Neuronal stem cell (in vitro differentiated cells): ENCODE measurements at places on chromosomes 1 and 21.

DNA sequence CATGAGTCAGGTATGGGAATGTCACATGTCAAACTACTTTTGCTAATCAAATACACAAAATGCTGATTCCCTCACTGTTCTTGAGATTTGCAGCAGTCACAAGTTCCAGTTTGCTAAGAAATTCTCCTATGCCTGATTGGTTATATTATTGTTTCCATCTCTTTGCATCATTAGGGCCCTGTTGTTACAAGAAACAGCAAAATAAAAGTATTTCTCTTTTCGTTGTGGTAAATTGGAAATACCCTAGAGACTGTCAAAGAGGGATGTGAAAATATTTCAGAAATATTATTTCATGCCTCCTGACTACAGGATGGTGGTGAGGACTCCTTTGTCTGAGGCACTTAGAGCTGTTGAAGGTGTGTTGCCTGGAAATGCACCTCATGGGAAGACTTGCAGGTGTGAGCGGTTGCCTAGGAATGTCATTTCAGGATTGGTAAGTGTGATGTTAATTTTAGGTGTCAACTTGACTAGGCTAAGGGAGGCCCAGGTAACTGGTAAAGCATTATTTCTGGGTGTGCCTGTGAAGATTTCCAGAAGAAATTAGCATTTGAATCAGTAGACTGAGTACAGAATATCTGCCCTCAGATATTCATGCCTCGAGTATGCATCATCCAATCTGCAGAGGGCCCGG lies 117.4 kb downstream of the ROR1 start:
- DNase-seq, result no peak

- no peak for DNase-seq
These were observed 18.6 kb downstream of the DISP1 start for GRCh38 chr1:222833356-222833876.

DNA sequence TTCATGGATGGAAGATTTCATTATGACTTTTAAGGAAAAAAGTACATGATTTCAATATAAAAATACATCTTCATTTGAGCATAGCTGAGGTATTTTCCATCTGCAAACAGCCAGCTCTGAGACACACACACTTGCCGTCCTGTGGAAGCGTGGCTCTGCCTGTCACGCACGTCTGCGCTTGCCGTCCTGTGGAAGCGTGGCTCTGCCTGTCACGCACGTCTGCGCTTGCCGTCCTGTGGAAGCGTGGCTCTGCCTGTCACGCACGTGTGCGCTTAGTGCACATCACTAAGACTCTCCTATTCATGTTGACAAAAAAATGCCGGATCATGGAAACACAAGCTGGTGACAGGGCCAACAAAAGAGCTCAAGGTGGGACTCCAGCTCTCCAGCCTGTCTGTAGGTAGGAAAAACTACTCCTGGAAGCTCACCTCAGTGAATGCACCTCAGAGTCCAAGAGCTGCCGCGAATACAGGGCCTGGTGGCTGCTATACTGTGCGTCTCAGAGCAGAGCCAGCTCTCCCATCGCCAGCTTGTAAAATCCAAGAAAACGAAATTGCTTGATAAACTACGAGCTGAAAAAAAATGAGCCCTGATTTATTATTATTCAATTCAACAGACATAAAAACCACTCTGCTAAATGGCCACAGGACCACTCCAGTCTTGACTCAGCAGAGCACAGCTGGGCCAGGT lies 69.3 kb downstream of the SLC37A1 start:
- no peak for DNase-seq

- no peak for DNase-seq
These were observed 54.5 kb upstream of the PLXNA2 start for GRCh38 chr1:208298593-208299269.

DNA sequence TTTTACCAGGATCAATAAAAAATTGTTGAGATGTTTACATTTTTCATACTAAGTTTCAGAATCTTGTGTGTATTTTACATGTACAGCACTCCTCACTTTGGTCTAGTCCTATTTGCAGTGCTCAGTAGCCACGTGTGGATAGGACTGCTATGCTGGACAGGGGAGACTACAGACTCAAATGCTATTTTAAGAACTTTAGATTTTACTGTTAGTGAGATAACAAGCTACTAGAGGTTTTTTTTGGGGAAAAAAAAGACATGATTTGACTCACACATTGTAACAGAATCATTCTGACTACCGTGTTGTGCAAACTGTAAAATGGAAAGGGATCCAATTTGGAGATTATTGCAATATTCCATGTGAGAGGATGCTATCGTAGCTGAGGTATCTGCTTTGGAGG lies 418.9 kb upstream of the PRMT6 start:
- no peak for DNase-seq

- no peak for DNase-seq
These were observed 138.2 kb downstream of the PRDM2 start for GRCh38 chr1:13838236-13838635.

GRCh38 chr1:63466759-63467158 lies 56.3 kb downstream of the ITGB3BP start:
- DNase-seq, result no peak

DNA sequence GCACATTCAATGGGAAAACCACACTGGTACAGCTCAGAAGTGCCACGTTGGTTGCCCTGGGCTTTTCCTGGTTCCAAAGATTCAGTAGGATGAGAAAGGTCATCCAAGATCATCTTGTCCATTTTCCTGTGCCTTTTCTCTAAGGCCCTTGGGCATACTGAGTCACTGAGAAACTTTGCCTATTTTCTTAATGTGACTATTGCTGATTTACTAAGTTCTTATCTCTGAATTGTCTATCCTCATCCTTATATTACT lies 57.2 kb upstream of the HSD17B7 start:
- DNase-seq, result no peak

DNA sequence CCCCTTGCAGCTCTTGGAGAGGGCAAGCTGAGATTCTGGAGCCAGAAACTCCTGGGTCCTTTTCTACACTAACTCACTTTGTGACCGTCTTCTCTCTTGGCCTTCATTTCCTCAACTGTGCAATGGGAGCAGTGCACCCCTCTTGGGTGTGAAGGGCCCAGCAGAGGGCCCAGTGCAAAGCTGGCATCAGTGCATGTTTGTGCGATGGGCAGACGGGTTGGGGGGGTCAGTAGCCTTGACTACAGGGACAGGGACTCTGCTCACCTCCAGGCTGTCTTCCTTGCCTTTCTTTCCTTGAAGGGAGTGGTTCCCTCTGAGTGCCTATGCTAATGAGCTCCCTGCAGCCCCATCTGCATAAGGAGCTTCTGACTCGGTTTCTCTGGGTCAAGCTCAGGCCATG lies 51.0 kb downstream of the EDN2 start:
- DNase-seq, result no peak

GRCh38 chr1:36643371-36644270 lies 160.9 kb upstream of the CSF3R start:
- DNase-seq, result no peak

DNA sequence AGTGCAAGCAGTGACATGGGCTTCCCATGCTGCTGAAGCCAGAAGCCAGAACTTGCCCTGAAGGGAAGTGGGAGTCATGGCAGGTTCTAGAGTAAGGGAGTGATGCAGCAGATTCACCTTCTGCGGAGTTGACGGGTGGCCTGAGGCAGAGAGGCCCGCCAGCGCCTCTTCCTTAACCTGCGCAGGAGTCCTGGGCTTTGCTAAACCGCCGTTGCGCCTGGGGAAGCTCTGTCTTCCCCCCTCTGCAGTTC lies 67.3 kb downstream of the OBSCN start:
- no peak for DNase-seq

- DNase-seq, result no peak
These were observed 13.2 kb downstream of the VPS45 start for GRCh38 chr1:150080784-150081183.
